ENCODE measurements at places on chromosomes 2 and 18.

DNA sequence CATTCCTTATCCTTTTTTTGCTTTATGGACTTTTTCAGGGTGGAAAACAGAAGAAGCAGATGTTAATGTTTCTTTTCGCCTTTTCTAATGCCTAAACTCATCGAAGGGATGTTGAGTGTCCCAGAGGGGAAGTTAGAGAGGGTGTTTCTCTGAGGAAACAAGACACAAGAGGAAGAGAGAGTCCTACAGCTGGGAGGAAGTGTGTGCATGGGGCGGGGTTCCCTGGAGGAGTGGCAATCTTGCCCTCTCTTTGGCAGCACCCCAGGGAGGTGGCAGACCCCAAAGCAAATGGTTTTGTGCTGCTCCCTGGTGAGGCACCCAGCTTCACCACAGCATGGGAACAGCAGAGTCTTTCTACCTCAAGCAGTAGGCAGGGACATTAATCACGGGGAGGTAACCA, 377.6 kb downstream of the RND3 start:
- no peak for DNase-seq

GRCh38 chr2:166321076-166321475, 54.7 kb downstream of the SCN9A start:
- no peak for DNase-seq

GRCh38 chr2:190088917-190089316, 26.4 kb upstream of the MSTN start:
- DNase-seq: peak; percentile 29

- DNase-seq: peak; percentile 17
Measured at GRCh38 chr2:159968279-159968900, 94.0 kb downstream of the PLA2R1 start.

GRCh38 chr2:241586564-241587264, 28.2 kb downstream of the BOK start:
- no peak for DNase-seq

DNA sequence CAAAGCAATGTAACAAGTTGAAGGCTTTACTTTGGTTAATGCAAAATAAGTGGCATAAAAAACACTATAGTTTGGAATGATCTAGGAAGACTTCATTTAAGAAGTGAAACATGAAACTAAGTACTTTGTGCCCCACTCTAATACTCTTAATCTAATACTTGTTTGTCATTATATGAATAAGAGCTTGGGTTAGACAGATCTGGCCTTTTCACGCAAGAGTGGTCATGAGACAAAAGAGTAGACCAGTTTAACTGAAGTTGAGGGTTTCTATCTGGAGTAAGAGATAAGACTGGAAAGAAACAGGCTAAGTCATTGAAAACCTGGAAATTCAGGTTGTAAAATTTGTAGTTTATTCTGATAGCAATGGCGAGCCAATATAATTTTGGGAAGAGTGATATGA, 2.8 kb downstream of the SLC30A6 start:
- DNase-seq: no peak

All from germinal center (tissue), 1 donor.